Mammary epithelial cell (primary cell): ENCODE measurements at places on chromosomes 2 and 18.
A peak's percentile ranks its signal among the peaks of the same experiment; 100 is the strongest.

DNA sequence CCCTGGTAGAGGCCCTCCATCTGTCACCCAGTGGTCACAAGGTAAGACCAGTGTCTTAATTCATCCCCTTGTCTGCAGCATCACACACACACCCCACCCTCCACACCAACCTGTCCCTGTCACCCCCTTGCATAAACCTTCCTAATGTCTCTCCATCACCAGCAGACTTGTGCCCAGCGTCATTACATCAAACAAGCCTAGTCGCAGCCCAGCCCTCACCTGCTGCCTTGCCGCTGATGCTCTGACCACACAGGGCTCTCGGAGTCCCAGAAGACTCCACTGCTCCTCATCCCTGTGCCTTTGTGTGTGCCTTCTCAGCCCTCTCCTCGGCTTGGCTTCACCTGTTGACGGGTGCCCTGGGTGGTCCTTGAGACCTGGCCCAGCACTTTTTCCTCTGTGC, 171.2 kb downstream of the GLI2 start:
- no peak for DNase-seq

GRCh38 chr2:214503568-214503967, 92.7 kb downstream of the VWC2L start:
- DNase-seq: no peak

DNA sequence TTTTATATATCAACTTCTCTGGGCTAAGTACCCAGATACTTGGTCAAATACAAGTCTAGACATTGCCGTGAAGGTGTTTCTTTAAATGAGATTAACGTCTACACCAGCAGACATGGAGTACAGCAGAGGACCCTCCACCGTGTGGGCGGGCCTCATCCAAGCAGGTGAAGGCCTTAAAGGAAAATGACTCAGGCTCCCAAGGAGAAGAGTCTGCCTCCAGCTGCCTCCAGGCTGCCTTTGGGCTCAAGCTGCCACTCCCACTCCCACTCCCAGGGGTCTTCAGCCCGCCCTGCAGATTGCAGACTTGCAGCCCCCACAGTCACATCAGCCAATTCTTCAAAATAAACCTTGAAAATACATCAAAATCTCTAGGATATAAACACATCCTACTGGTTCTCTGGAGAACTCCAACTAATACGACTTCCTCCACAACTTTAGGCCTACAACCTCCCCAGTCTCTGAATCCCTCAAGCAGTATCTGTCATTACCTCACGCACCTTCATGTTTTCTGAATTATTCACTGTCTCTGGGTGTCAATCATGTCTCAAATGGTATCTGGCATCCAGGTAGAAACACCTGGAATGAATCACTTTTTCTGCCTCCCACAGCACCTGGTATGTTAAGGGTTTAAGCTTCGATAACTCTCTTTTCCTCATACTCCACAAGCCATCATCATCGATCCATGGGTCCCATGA, 6.9 kb downstream of the ITGB1BP1 start:
- peak; percentile 46 for DNase-seq

DNA sequence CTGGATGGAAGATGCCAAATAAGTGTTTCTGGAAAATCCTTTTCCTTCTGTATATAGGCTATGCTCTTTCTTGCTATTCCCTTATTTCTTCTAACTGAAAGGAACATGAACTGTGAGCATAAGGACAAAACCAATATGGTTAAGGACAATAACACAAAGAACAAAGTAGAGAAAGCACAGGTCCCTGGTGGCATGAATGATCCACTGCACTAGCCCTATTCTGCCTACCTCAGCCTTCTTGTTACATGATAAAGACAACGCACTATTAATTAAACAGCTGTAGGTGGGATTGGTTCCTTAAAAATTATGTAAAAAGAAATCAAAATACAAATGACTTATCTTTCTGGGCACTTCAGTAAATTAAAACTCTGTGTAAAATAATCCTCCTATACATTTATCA, 1.9 kb upstream of the WDR75 start:
- no peak for DNase-seq

DNA sequence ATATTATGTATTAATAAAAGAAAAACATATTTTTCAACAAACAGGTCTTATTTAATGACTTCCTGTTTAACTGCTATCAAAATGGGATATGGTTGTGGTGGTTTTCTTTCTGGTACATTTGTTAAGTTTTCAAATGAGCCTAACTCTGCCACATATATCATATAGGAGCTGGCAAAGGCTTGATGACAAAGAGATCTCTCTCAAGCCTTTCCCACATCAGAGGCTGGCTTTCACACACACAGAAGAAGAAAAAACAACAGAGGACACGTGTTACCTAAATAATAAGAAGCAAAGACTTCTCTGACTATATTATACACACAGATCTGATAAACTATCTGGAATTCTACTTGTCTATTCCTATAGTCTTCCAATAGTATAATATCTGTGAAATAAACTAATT, 46.1 kb downstream of the CFAP36 start:
- DNase-seq: no peak

DNA sequence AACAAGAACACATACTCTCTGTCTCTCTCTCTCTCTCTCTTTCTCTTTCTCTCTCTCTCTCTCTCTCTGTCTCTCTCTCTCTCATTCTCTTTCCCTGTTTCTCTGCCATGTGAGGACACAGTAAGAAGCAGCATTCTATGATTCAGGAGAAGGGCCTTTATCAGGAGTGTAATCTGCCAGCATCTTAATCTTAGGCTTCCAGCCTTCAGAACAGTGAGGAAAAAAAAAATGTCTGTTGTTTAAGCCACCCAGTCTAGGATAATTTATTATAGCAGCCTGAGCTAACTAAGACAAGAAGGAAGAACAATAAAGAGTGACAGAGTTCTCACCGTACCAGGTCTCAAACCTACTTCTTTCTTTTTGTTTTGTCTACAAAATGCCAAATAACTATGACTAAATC, 399.4 kb downstream of the SOCS6 start:
- no peak for DNase-seq

DNA sequence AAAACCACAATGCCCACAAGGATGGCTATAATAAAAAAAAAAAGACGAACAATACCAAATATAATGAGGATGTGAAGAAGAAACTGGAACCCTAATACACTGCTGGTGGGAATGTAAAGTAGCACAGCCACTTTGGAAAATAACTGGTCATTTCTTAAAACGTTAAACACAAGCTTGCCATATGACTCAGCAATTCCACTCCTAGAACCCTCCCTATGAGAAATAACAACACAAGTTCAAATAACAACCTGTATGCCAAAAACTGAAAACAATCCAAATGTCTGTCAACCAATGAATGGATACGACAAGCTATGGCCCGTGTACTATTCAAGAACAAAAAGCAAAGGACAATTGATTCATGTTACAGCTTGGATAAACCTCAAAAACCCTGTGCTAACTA, 7.0 kb upstream of the ALPK2 start:
- peak; percentile 76 for DNase-seq

- DNase-seq: no peak
Measured at GRCh38 chr2:59339121-59339836, 1098.2 kb upstream of the FANCL start.

DNA sequence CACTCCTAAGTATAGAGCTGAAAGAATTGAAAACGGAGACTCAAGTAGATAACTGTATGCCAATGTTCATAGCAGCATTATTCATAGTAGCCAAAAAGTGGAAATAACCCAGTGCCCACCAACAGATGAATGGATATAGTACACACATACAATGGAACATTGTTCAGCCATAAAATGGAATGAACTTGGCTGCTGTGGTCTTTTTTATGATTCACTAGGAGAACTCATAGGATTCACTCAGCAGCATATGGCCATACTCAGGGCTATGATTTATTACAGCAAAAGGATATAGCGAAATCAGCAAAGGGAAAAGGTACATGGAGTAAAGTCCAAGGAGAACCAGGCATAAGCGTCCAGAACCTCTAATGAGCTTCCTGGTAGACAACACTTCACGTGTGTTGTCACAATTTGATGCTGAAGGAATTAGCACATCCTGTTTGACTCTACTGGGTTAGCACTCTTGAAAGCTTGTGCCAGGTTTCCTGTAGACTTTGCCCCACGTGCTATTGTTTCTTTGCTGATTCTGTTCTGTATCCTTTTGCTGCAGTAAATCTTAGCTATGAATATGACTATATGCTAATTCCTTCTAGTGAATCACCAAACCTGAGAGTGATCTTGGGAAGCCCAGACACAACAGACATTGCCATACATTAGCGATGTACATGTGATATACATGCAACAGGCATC, 15.7 kb downstream of the SPC25 start:
- no peak for DNase-seq

- DNase-seq: no peak
Measured at GRCh38 chr2:159013103-159013502, 44.7 kb downstream of the TANC1 start.

DNA sequence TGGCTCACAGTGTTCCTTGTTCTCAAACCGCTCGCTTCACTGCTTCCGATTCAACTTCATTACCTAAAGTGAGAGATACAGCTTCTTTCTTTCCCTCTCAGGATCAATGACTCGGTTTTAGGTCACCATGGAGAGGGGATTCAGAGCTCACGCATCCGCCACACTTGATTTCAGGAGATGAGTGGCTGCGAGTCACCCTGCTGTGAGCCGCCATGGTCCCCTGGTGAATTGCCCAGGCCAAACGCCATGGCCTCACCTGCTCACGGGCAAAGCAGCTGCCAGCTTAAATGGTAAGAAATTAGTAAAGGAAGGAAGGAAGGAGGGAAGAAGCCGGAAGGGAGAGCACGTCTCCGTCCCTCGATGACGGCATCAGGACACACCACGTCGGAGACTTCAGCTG, 60.5 kb downstream of the ADNP2 start:
- peak; percentile 24 for DNase-seq

- no peak for DNase-seq
Measured at GRCh38 chr2:99380376-99381010, 43.3 kb downstream of the EIF5B start.

- no peak for DNase-seq
Measured at GRCh38 chr2:124149571-124149970, 124.5 kb downstream of the CNTNAP5 start.

DNA sequence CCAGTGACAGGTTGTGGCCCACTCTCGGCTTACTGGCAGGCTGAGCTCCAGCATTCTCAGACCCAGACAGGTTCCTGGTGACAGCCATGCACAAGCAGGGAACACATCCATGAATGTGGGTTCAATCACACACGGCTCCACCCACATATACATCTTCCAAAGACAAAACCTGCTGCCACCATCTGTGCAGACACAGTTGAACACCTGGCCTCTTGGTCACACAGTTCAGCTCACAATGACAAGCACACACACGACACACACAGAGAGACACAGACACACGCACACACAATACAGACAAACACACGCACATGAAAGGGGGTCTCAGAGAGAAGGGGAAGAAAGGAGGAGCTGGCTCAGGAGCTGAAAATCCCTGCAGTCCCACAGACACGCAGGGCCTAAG, 32.1 kb upstream of the PTMA start:
- DNase-seq: no peak

- no peak for DNase-seq
Measured at GRCh38 chr18:63119647-63120046, 199.9 kb downstream of the BCL2 start.

DNA sequence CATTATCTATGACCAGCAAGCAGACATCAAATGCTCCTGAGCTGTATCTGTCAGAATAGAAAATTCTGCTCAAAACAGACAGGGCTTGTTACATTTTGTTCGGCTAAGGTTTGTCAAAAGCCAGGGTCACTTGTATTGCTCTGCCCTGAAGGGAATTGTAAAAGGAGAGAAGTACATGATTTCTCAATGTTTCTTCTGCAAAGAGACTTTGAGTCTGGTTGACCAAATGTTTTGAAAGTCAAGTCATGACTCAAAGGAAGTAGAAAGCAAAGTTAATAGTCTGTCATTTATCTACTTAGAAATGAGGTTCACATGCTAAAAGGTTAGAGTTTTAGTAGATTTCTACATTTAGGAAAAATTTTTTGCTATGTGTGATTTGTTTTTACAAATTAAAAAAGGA, 1624.1 kb upstream of the ZEB2 start:
- no peak for DNase-seq

DNA sequence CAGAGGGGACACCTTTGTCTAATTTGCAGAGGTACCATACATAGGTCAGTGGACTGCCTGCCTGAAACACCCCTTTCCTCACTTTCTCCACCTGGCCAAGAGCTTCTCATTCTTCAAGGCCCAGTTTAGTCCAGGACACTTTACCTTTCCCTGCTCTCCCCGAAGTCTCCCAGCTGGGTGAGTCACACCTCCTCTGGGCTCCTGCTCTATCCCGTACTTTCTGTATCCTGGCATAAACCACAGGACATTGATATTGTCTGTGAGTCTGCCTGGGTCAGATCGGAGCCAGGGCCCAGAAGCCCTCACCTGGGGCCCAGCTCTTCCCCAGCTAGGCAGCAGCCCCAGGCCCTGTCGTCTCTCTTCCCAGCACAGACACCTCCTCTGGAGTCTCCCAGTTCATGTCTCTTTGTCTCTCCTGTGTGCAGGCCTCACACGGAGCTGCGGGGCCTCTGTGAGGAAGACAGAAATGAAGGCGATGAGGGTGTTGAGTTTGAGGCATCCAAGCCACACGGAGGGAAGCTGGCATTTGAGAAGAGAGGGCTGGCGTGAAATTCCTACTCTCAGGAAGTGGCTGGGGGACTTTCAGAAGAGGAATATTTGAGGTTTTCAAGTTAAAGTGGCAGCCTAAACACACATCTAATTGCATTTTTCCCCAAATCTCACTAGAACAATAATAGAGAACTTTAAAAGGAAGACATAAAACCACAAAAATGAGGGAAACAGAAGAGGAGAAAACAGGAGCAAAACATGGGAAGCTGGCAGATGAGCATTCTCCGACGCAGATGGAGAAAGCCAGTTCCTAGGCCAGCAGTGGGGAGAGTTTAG, 79.6 kb upstream of the LAPTM4A start:
- DNase-seq: no peak

- no peak for DNase-seq
Measured at GRCh38 chr2:70887550-70888246, 48.0 kb upstream of the ATP6V1B1 start.

- no peak for DNase-seq
Measured at GRCh38 chr18:49856496-49856895, 43.2 kb upstream of the ACAA2 start.

DNA sequence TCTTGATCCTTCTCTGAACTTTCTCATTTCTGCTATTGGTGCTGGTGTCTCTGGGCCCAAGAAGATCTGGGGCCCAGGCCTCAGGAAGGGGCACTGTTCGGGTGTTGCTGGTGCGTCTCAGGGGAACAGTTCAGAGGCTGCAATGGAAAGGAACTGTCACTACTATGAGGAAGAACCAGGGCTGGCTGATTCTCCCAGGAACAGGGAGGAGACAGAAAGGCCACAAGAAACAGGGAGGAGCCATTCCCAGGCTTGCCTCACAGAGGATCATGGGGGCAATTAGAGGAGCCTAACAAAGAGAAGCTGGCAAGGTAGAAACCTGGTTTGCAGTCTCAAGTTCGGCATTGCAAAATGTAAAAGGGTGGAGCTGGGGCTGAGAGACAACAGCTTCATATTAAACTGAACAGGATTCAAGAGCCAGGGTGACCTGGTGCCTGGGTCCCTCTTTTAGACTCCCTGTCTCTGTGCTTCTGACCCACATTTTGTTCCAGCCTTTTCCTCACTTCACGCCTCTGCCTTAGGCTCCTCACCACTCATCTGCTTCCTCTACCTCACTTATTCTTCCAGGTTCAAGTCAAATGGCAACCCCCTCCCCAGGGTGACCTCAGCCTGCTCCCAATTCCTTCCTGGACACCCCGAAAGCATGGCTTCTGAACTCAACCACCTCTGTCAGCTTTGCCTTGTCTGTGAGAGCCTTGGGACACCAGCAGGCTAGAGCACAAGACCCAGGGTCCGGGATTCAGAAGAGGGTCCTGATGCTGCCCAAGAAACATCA, 58.4 kb downstream of the GYPC start:
- DNase-seq: no peak
